ENCODE measurements at places on chromosomes 7 and 10.

- DNase-seq, result no peak
These were observed 94.0 kb upstream of the PCGF5 start for GRCh38 chr10:91126471-91126870.

- no peak for DNase-seq
These were observed 8.9 kb upstream of the C7orf33 start for GRCh38 chr7:148581624-148582023.

GRCh38 chr10:29874606-29875269 lies 184.6 kb downstream of the JCAD start:
- no peak for DNase-seq

- DNase-seq, result no peak
These were observed 65.3 kb downstream of the OR13A1 start for GRCh38 chr10:45249978-45250693.
